ENCODE measurements at places on chromosomes 3 and 15.

- no peak for DNase-seq
Measured at GRCh38 chr3:72282918-72283317, 498.0 kb upstream of the PROK2 start.

- DNase-seq: no peak
Measured at GRCh38 chr15:82292271-82292670, 29.7 kb downstream of the SAXO2 start.

- DNase-seq: no peak
Measured at GRCh38 chr15:59339252-59339672, 33.4 kb downstream of the MYO1E start.

DNA sequence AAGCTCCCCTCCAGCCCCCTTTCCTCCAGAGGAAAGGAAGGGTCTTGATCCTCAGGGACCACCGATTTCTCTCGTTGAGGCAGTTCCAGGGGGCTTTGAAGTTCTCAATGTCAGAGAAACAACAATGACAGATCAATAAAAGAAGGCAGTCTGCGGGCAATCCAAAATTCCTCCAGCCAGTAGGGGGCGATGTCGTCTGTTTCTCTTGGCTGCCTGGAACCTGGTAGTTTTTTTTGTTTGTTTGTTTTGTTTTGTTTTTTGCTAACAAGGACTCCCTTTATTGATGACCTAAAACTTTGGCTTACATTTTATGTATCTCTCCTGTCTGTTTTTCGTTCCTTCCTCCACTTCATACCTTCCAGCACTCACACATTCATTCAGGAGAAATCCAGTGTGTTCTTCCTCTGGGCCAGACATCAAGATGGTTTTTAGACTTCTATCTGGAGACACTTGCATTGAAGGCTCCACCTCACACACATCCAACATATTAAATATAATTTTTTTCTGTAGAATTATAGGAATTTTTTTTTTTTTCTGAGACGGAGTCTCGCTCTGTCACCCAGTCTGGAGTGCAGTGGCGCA lies 276.6 kb downstream of the RPLP1 start:
- DNase-seq: peak; percentile 25

DNA sequence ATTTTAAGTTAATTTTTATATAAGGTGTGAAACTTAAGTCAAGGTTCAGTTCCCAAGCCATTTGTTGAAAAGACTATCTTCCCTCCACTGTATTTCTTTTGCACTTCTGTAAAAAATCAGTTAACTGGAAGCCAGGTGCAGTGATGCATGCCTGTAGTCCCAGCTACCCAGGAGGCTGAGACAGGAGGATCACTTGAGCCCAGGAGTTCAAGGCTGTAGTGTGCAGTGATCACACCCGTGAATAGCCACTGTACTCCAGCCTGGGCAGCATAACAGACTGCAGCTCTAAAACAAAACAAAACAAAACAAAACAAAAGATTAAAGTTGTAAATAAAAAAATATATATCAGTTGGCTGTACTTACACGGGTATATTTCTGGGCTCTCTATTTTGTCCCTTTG lies 33.1 kb upstream of the SEC22A start:
- DNase-seq: no peak

DNA sequence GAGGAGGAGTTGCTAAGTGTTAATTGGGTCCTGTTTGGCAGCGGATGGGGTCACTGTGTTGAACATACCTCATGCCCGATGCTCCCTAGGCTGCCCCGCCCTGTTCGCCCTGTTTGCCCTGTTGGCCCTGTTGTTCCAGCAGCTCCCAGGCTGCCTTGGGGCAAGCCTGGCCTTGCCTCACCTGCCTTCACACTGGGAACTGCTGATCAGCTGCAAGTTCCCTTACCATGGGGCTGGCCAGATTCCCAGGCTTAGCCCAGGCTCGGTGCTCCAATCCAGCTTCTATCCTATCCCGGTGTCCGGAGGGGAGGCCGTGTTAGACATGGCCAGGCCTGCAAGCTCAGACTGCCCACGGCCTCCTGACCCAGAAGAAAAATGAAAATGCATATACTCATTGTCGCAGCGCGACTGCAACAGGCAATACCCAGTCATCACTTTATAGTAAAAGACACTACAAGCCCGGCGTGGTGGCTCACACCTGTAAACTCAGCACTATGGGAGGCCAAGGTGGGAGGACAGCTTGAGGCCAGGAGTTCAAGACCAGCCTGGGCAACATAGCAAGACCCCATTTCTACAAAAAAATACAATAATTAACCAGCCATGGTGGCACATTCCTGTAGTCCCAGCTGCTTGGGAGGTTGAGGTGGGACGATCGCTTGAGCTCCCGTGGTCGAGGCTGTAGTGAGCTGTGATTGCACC lies 42.9 kb upstream of the ZNF710 start:
- DNase-seq: no peak

DNA sequence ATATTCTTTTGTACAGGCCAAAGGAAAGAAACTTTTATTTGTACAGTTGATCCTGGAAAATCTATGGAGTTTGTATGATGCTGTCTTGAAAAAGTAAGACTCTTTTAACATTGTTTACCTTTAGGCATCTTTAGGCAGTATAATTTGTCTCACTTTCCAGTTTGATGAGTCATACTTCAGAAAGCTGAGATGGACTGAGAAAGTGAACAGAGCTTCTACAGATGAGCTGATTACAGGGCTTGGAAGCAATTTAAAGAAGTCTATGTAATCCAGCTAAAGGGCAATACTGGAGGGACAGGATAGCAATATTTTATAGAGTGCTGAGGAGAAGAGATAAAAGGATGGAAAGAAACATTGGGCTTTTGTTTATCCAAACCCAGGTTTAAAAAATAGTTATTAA lies 123.5 kb upstream of the GOLGA6L4 start:
- no peak for DNase-seq

GRCh38 chr3:65811892-65812291 lies 226.8 kb downstream of the MAGI1 start:
- no peak for DNase-seq

DNA sequence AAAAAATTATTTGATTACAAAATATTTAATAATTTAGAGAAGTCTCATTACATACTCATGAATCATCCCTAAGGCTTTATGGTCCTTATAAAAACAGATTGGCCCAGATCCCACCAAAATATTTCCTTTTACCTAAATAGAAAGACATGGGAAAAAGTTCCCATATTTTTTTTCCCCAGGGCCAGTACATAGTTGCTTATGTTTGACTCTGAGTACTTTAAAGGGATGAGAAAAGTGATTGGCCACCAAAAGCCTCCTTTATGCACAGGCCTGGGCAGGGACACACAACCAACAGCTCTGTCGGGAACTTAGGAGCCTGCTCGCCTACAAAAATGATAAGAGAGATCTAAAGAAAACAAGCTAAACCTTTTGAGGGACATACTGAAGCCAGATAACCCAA lies 22.3 kb downstream of the KCNAB1 start:
- DNase-seq: no peak

DNA sequence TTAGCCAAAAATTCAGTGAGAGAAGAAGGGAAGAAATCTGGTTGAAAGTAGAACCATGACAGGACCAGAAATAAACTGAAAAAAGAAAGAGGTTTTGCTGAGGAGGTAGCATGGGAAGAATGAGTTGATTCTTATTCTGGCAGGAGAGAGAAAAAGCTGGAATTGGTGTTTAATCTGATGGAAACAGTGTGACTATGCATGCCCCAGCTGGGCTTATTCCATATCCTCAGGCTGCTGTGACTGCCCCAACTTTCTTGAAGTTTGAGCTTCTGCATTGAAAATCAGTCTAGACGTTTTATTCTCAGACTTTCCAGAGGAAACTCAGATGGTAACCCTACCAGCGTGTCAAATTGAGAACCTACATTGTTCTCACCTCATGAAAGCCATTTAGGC lies 352.5 kb upstream of the DCBLD2 start:
- DNase-seq: no peak

- DNase-seq: no peak
Measured at GRCh38 chr3:177589041-177589650, 391.9 kb upstream of the TBL1XR1 start.

DNA sequence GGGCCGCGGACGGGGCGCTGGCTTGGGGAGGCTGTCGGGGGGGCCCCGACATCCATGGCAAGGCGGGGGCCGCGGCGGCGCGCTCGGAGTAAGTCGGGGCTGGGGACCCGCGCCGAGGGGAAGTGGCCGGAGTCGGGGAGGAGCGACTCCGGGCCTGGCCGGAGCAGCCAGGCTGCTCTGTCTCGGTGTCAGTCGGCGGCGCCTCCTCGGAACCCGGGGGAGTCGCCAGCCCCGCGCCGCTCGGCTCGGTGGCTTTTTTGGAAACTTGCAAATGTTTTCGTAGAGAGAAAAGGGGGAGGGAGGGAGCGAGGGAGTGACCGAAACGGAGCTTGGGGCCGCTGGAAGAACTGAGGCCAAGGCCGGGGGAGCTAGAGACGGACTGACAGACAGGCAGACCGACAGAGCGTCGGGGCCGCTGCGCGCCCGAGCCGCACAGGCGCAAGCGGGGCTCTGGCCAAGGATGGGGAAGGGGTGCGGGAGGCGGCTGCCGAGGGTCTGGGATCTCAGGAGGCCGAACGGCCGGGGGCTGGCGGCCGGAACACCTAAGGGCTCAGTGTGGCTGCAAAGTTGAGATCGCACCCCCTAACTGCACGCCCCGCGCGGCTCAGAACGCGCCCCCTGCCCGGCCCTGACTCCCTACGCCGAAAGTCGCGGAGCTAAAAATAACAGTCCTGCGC lies 5.0 kb downstream of the PTH1R start:
- DNase-seq: no peak

DNA sequence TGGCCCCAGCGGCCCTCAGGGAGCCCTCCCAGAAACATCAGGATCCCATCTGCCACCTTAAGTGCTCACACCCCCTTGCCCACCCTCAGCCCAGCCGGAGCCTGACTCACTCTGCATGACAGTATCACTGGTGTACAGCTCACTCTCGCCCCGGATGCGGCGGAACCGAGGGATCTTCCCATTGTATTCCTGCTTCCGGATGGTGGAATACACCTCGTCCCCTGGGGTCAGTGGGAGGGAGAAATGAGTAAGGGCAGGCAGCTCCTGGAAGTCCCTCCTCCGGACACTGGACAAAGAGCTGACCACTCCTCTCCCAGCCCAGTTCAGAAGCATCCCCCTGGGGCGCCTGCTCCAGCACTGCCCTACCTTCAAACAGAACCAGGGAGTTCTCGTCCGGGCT lies 16.5 kb downstream of the SEMA7A start:
- DNase-seq: no peak

DNA sequence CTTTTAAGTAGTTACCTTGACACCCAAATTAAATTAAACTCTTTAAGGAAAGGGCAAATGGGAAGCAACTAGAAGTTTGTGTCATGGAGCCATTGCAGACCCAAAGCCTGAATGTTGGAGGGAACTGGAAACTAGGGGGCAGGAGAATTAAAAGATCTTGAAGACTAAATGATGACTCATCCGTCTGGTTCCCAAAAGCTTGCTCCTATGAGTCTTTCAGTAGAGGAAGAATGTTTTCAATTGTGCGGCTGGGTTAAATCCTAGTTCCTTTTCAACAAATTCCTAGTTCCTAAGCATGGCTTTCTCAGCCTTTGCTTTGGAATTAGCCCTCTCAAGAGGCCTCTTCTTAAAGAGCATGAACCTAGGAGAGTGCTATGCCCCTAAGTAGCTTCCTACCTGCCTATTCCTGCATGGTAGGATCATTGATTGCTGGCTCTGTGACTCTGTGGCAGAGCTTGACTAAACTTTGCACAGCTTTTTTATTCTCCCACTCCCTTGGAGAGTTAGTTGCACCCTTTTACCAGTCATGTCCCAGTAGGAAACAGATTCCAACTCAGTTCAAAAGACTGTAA lies 17.7 kb downstream of the CLEC3B start:
- DNase-seq: no peak

- no peak for DNase-seq
Measured at GRCh38 chr3:36705015-36705414, 59.3 kb downstream of the DCLK3 start.

GRCh38 chr15:47395076-47395475 lies 322.2 kb upstream of the SEMA6D start:
- no peak for DNase-seq

- DNase-seq: no peak
Measured at GRCh38 chr3:100090669-100091005, 23.7 kb downstream of the FILIP1L start.

- DNase-seq: no peak
Measured at GRCh38 chr3:38823722-38824121, 7.7 kb upstream of the SCN10A start.

- no peak for DNase-seq
Measured at GRCh38 chr15:38323895-38324294, 71.3 kb downstream of the SPRED1 start.

GRCh38 chr15:62698646-62699045 lies 343.9 kb upstream of the TPM1 start:
- DNase-seq: no peak

- no peak for DNase-seq
Measured at GRCh38 chr3:47002171-47003055, 22.9 kb downstream of the NBEAL2 start.

GRCh38 chr3:66452303-66453011 lies 48.4 kb downstream of the LRIG1 start:
- no peak for DNase-seq

GRCh38 chr3:73520931-73521461 lies 103.7 kb downstream of the PDZRN3 start:
- DNase-seq: no peak

DNA sequence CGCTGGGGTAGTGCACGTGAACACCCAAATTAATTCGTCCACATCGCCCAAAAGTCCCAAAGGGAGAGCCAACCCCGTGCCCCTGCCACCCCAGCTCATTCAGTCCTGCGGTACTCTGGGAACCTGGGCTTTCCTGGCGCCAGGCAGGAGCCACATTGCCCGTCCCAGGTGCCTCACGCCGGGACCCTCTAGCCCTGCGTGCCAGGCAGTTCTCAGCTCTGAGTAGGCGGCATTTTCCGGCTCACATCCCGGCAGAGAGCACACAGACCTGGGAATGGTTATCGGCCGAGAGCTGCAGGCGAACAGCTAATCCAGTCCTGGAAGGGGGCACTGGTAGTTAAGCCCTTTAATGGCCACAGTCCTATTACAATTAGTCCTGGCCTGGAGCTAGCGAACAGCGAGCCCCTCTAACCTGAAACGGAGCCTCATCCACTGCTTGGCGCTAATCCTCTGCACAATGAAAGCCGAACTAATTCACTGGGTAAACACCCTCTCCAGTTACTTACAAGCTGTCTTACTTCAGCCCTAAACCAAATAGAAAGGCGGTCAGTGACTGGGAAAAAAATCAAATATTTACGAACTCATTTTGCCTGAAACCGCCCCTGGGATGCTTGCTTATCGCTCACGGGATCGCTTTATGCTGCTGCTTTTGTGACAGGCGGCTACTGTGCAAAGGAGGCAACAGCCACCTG lies 254.6 kb upstream of the SOX14 start:
- no peak for DNase-seq

- no peak for DNase-seq
Measured at GRCh38 chr15:98689431-98689861, 41.1 kb downstream of the IGF1R start.

GRCh38 chr3:126935756-126936509 lies 47.0 kb upstream of the PLXNA1 start:
- DNase-seq: no peak

- no peak for DNase-seq
Measured at GRCh38 chr3:8743021-8743601, 9.5 kb downstream of the CAV3 start.

GRCh38 chr15:73948982-73949381 lies 22.7 kb downstream of the LOXL1 start:
- no peak for DNase-seq

GRCh38 chr3:85801955-85802354 lies 843.2 kb downstream of the CADM2 start:
- no peak for DNase-seq
